ENCODE measurements at places on chromosomes 3 and 15. TPM values are rescaled to one million over a fixed set of nuclear protein-coding genes. Genes with fewer than 3 reads are reported as not detected.

The HACL1 gene
- total RNA-seq: 21.7 TPM

The CELSR3 gene
- total RNA-seq: 1.00 TPM

The SNAP23 gene
- total RNA-seq: 67.5 TPM

The RGMA gene
- 0.22 TPM for total RNA-seq

Data from uterine smooth muscle cell (primary cell).